T-helper 17 cell (primary cell): ENCODE measurements at places on chromosomes 3 and 15.

GRCh38 chr3:65901226-65901625, 137.5 kb downstream of the MAGI1 start:
- no peak for DNase-seq

- no peak for DNase-seq
Observed at GRCh38 chr3:44226573-44226972, 15.1 kb upstream of the TOPAZ1 start.

DNA sequence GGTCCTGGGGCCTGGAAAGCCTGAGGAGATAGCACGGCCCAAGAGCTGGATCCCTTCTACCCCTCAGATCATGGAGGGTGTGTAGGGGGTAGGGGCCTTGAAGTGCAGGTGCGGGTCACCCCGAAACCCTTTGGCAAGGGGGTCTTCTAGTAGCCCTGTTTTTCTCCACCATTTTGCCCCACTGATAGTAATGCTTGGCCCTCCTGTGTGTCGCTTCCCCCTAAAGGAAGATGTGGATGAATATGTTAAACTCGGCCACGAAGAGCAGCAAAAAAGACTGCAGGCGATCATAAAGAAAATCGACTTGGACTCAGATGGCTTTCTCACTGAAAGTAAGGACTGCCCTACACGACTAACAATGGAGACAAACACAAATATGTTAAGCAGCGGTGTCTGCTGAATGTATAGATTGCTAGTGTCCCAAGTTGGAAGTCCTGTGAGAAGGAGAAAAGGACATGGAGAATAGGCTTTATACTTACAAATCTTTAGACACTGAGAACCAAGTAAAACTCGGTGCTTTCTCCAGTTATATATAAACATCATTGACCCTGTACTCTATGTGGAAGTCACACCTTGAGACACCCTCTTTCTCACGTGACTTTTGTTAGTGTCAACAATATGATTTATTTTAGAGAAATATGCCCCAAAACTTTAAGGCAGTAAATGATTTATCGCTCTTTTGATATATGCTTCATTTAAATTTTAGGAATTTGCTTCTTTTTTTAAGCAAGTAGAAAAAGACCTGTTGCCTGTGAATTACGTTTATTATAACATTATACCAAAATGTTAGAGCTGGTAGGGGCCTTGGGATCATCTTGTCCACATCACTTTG, 802 bp downstream of the RCN2 start:
- no peak for DNase-seq

DNA sequence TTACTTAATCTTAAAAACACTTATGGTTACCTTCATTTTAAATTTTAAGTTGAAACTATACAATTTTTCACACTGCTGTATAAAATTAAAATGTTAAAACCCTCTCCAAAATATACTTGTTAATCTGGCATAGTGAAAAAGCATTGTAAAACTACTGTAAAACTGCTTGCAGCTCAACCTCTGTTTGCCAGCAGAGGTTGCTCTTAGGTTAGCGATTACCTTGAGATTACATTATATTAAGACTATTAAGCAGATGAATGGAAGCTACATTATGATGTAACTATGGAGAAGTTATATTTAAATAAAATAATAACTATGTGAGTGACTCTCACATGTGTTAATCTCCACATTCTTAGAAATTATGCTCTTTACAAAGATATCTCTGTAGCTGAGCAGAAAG, 143.6 kb upstream of the SLITRK3 start:
- no peak for DNase-seq

DNA sequence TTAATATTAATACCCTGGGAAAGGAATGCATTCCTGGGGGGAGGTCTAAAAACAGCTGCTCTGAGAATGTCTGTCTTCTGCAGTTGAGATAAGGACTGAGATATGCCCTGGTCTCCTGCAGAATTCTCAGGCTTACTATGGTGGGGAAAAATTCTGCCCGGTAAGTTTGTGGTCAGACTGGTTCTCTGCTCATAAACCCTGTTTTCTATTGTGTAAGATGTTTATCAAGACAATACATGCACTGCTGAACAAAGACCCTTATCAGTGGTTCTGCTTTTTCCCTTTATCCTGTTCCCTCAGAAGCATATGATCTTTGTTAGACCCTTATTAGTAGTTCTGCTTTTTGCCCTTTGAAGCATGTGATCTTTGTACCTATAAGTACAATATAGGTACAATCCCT, 494.6 kb downstream of the CNTN6 start:
- no peak for DNase-seq

DNA sequence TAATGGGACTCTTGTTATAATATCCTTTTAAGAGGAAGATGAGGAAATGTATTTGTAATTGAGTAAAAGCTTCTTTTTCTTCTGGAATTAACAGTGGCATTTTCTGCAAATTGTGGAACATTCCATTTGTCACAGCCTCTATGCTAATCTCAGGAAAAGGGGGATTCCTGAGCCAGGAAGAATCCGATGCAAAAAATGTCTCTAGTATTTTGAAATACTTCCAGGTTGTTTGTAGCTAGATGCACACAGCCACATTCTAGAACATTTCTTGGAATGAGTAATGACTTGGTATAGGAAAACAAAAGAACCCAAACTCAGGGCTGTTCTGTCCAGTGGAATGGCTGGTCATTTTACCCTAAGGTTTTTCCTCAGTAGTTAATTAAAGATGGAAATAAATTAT, 98.5 kb upstream of the SLC2A2 start:
- DNase-seq = no peak

DNA sequence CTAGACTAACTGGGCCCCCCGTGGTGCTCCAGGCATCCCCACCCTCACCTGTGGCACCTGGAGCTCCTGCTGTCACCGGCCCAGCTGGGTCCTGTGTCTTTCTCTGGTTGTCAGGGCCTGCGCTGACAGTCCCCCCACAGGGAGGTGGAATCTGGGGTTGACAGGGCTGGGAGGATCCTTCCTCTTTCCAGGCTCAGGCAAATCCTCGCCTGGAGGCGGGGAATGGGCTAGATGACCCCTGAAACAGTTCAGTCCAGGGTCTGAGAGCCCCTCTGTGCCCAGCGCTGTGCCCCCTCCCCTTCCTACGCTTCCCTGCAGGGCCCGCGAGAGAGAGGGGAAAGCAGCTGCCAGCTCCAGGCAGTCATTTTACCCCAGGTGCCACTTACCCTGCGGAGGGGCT, 50.1 kb upstream of the MCF2L2 start:
- DNase-seq = no peak

DNA sequence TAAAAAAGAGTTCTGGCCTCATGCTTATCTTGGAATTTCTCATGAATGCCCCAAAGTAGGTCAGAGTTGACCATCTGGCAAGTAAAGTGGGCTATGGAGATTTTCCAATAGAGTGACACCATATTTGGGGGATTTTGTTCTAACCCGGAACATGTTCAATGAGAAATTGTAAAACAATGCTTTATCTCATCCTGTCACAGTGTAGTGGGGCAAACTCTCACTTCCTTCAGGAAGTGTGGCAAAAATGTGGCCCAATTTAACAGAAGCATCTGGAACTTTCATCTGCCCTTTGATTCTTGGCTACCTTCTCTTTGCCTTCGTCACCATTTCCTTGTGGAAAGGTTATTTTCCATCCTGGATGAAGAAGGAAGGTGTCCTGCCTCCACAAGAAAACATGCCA, 70.8 kb downstream of the ADAMTS9 start:
- DNase-seq = no peak

- DNase-seq = no peak
Observed at GRCh38 chr3:100072326-100073048, 41.8 kb downstream of the FILIP1L start.

- DNase-seq = no peak
Observed at GRCh38 chr3:89353465-89353864, 246.0 kb downstream of the EPHA3 start.

GRCh38 chr15:90903733-90904536, 833 bp downstream of the MAN2A2 start:
- no peak for DNase-seq
